ENCODE measurements at places on chromosomes 11 and 22.

GRCh38 chr11:15622231-15622890, 507.6 kb downstream of the INSC start:
- no peak for DNase-seq

- DNase-seq = no peak
Observed at GRCh38 chr11:73270855-73271477, 1.2 kb upstream of the P2RY6 start.

DNA sequence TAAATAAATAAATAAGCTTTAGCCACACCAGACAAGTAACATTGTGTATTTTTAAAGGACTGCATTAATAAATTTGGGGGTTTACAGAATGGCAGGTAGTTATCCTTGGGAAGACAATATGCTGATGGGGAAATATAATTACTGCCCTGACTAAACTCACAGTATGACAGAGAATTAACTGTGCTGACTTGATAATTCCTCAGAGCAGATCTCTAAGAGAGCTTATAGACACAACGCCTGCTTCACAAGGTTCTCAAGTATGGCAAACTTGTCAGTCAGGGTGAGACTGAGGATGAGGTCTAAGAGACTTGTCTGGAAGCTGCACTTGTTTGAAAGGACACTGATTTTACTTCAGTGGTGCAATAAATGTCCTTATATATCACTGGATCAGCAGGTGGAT, 3.3 kb downstream of the OR51B4 start:
- DNase-seq = no peak

- DNase-seq = no peak
Observed at GRCh38 chr22:27617214-27617881, 184.2 kb downstream of the MN1 start.

Measured in activated CD4-positive, alpha-beta T cell treated with anti-CD3 and anti-CD28 coated beads for 48 hours (primary cell).